ENCODE measurements at places on chromosomes 4 and X.

DNA sequence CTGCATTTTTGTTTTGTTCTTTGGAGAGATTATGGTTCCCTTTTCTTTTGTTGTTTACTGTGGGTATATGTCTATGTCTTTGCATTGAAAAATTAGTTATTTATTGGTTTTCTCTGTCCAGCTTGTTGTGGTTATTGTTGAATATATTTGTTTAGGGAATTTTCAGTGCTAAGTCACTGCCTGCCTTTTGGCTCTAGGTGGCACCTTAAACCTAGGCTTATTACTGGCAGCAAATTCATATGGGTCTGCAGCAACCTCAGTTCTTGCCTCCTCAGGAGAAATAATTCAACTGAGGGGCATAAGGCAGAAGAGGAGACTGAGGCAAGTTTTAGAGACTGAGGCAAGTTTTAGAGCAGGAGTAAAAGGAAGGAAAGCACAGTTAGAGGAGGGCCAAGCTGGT lies 1157.3 kb upstream of the AGA start:
- DNase-seq: no peak

DNA sequence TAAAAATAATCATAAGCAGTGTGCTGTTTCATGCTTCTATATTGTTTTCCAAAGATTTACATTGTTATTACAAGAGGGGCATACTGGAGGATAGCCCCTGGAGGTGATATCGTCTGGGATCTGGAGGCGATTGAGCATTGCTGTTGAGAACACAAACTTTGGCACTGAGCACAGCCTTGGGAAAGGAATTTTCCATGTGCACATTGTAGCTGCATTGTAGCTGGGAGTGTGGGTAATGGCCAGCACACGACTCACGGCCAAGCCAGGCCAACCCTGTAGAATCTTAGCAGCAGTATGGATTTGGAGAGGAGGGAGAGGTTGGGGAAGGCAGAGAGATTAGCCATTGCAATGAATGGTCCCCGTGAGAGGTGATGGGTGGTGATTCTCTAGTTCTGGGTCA lies 121.9 kb downstream of the SMIM20 start:
- DNase-seq: no peak

GRCh38 chr4:17915439-17915838 lies 104.7 kb downstream of the NCAPG start:
- DNase-seq: no peak

DNA sequence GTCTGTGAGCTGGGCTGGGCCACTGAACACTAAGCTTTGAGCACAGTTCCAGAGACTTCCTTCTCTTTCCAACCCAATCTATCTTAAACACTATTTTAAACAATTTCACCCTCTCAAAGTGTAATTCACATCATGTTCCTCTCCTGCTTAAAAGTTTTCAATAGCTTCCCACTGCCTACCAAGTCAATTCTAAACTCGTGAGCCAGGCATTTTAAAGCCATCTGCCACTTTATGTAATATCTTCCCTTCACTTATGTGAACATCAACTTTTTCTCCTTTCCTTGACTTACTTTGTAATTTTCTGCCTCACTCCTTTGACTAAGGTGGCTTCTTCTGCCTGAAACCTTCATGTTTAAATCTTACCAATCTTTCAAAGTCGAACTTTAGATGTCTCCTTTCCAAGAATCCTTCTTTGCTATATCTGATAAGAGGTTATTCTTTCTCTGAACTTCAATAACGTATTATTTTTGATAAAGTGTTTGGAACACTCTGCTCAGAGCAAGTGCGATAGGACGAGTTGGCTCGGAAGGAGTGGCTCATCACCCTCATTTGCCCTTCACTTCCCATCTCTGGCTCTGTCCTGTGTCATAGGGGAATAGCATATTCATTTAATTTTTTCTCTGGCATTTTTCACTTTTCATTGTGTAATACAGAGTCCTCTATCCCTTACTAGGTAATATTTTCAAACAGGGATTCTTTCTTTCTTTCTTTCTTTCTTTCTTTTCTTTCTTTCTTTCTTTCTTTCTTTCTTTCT lies 13.0 kb upstream of the SPARCL1 start:
- no peak for DNase-seq

- no peak for DNase-seq
Measured at GRCh38 chr4:110290511-110290910, 92.1 kb upstream of the ELOVL6 start.

DNA sequence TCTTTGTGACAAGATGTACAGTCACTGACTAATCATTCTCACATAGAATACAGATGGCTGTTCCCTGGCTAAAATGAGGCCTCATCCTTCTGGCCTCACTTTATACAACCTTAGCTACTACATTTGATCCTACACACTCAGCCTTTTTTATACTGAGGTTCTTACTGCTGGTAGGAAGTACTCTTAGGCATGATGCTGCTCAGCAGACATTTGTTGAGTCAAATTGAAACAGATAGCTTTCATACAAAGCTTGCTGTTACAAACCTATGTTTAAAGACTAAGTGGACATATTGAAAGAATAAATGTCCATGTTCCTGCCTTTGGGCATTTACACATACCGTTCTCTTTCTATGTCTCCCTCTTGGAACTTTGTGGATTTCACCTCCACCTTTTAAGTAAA lies 154.9 kb downstream of the NPFFR2 start:
- DNase-seq: no peak

DNA sequence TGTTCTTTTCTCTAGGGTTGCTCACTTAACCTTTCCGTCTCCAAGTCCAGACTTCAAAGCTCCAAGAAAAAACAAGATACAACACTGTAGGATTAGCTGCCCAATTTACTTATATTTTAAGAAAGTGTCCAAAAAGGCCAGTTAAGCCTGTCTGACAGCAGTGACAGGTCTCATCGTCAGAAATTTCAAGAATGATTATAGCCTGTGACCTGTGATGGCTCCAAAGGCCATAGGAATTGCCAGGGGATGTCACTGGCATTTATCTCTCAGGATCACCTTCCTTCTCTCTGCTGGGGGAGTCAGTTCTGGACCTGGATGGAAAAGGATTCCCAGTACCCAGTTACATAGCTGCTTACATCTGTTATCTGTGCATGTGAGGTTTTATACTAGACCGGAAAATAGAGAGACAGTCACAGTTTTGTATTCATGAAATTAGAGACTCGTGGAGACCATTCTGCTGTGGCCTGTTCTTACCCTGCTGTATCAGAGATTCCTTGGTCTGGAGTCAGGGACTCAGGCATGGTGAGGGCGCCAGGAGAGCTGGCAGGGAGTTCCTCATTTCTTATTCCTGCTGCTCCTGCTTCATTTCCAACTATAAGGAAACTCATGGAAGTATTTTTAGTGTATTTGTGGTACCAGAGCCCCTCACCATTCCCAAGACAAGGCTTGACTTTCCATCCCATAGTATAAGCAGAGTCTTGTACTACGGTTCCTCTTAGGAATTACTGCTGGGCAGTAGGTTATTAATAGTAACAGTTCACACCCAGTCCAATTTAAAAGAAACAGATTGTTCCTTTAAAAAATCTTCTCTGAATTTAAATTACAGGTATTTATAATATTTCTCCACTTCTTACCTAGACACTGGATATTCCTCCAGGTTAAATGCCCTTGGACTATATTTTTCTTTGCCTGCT lies 220.8 kb downstream of the SHROOM3 start:
- DNase-seq: no peak

GRCh38 chrX:24862343-24862742 lies 153.4 kb downstream of the ARX start:
- no peak for DNase-seq

DNA sequence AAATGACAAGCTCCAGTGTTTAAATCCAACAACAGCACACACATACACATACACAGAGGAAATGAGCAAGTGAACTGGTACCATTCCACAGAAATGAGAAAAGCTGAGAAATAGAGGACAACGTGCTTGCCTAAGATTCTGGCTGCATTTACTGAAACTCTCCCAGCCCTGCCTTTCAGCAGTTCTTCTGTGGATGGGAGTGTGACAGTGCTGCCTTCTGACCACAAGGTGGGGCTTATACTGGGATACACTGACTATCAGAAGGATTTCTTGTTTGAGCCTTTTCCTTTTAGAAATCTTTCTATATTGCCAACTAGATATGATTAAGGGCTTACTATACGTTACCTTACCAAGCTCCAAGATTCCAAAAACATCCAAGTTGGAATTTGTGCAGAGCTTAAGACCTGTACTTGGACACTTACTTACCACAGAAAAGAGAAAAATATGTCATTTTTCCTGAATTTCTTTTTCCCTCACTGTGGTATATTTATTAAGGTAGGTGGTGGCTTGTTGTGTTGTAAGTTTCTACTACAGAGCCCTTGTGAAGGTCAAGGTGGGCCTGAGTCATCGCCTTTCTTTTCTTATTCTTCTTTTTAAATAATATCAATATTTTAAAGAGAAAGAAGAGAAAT lies 10.7 kb upstream of the CXCL8 start:
- no peak for DNase-seq

GRCh38 chrX:137430301-137430700 lies 135.6 kb upstream of the ZIC3 start:
- no peak for DNase-seq

- no peak for DNase-seq
Measured at GRCh38 chr4:38387348-38387747, 276.7 kb upstream of the KLF3 start.

DNA sequence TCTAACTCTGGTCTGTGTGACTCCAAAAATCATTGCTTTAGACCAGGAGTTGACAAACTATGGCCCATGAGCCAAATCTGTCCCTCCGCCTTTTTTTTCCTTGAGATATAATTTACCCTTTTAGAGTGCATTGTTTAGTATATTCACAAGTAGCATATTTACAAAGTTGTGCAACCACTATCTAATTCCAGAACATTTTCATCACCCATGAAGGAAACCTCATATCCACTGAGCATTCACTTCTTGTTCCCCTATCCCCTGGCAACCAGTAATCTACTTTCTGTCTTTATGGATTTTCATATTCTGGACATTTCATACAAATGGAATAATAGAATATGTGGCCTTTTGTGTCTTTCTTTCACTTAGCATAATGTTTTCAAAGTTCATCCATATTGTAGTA lies 67.4 kb upstream of the CITED1 start:
- no peak for DNase-seq

GRCh38 chrX:140766024-140766611 lies 56.6 kb downstream of the LINC00632 start:
- DNase-seq: no peak

DNA sequence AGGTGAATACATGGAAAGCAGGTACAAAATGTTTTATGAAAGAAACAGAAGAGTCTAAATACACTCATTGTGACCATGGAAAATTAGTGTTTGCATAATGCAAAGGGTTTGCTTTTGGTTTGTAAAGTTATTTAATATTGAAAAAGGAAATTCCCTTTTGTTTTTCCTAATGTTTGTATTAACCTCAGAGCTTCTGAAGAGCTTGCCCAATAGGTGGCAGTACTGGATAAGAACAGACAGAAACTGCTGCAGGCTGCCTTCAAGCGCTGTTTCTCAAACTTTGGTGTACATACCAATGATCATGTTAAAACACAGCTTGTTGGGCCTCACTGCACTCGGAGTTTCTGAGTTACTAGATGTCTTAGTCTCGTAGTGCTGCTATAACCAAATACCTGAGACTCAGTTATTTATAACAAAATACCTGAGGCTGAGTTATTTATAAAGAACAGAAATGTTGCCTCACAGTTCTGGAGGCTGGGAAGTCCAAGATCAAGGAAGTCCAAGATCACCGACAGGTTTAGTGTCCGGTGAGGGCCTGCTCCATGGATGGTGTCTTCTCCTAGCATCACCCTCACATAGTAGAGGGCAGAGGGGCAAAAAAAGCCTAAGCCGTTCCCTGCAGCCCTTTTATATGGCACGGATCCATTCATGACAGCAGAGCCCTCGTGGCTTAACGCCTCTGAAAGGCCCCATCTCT lies 54.2 kb downstream of the SUPT20HL2 start:
- no peak for DNase-seq

- no peak for DNase-seq
Measured at GRCh38 chr4:6452116-6452896, 20.1 kb downstream of the PPP2R2C start.

DNA sequence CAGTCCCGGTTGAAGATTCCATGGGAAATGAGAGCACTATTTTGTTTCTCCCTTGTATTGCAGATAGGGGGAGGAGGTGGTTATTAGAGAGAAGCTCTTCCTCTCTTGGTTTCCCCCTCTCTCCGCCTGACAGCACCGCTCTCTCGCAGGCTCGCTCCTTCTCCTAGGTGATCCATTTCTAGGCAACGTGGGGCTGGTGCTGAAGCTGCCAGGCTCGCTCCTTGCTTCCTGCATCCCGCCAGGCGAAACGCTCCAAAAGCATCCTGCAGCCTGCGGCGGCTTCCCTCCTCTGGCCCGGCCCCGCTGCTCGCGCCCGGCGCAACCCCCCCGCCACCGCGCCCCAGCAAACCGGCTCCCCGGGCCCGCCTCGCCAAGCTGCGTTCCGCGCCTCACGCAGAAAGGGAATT lies at the start of gene GRID2:
TSS of gene GRID2 (plus strand) at position 346 of the 407 bp plus-strand sequence.
- DNase-seq: no peak

DNA sequence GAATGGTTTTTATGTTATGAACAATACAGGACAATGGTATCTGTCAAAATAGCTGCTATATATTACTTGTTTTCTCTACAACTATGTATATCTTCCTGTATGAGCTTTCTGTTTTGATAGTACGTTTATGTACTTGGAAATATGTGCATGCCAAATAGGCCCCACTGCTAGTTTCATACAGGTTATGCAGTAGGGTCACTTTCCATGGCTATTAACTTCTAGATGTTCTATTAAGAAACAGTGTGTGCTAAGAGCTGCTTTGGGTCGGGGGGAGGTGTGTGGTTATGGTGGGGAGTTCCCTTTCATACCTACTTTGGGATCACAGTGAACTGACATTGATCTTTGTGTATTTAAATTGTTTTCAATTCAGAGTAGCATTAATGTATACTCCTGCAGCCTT lies 30.9 kb downstream of the RBPJ start:
- DNase-seq: no peak

DNA sequence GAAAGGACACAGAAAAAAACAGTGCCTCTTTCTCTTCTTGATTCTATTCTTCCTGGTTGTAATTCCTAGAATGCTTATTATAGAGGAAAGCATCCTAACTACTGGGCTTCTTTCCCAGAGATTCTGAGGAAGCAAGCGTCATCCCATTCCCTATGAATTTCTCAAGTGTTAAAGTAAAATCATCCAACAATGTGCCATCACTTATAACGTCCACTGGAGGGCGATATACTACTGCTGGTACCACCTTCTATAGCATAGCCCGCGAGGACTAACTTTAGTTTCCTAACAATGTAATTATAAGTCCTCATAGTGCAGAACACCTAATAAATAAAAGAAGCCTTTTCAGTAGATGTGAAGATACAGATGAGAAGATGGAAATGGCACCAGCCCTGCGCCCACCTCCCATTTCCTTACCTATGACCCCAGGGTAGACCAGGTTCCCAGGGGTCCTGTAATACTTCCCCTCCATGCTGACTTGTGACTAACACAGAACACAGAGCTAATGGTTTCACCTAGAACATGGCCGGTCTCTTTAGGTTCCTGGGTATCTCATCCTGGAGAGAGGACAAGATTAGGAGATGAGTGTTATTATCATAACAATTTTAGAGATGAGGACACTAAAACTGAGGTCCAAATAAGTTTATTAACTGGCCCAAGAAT lies 4.2 kb downstream of the CENPVL3 start:
- DNase-seq: no peak

Measured in activated T-helper 9 cell treated with anti-CD3 and anti-CD28 coated beads, Interleukin-2, amount 50 U/mL, for 16 hours (primary cell).